Osteoblast (primary cell): ENCODE measurements at places on chromosomes 1 and 21. TPM values are rescaled to one million over a fixed set of nuclear protein-coding genes. Genes with fewer than 3 reads are reported as not detected.
A peak's percentile ranks its signal among the peaks of the same experiment; 100 is the strongest.

DNA sequence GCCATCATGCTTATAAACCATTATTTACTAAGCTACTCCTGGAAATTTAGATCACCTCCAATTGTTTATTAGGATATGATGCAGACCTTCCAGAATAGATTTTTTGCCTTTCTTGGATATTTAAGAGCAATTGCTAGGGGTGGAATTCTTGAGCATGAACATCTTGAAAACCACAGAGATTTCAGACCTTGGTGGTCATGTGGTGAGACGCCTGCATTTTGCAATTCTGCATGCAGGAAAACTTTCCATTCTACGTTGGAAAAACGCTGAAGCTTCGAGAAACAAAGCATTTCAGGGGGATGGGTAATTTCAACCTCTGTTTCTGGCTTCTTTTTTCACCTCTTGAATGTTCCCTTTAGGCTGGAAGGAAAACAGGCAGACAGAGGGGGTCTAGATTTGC is 596.3 kb downstream of the KIF26B start:
- H3K4me3 ChIP-seq: no peak overlapping the region
- peaks cover 12% of the 10 kb centered on the region for H3K36me3 ChIP-seq
- no peak overlapping the region for H3K27ac ChIP-seq
- peaks cover 2% of the 10 kb centered on the region for H3K4me1 ChIP-seq
- no peaks in the 10 kb centered on the region for H3K27me3 ChIP-seq

DNA sequence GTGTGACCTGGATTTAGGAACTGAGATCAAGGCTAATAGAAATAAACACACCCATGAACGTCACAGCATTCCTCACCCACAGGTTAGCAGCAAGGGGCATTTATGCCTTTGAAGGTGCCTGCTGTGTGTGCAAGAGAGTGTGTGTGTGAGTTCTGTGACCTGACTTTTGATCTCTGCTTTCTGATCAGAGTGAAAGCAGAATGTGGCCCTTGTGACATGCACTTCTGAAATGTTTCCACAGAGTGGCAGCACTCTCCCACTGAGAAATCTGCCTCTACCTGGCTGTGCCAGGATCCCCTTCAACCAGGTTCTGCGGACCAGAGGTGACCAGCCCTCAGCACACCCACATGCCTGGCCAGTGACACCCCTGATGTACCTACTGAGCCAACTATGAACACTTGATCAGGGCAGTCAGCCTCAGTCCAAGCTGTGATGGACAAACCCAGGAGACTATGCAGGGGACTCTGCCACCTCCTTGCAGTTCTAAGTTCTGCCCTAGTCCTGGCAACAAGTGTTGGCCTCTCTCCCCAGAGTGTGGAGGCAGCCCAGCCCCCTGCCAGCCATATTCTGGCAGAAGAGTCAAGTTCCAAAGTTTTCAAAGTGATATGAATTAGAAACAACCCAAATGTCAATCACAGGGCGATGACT is 41.0 kb downstream of the RXRG start:
- H3K4me1 ChIP-seq: no peaks in the 10 kb centered on the region
- no peaks in the 10 kb centered on the region for H3K27me3 ChIP-seq
- H3K4me3 ChIP-seq: no peak overlapping the region
- H3K36me3 ChIP-seq: no peaks in the 10 kb centered on the region
- no peak for DNase-seq
- no peak overlapping the region for H3K27ac ChIP-seq

DNA sequence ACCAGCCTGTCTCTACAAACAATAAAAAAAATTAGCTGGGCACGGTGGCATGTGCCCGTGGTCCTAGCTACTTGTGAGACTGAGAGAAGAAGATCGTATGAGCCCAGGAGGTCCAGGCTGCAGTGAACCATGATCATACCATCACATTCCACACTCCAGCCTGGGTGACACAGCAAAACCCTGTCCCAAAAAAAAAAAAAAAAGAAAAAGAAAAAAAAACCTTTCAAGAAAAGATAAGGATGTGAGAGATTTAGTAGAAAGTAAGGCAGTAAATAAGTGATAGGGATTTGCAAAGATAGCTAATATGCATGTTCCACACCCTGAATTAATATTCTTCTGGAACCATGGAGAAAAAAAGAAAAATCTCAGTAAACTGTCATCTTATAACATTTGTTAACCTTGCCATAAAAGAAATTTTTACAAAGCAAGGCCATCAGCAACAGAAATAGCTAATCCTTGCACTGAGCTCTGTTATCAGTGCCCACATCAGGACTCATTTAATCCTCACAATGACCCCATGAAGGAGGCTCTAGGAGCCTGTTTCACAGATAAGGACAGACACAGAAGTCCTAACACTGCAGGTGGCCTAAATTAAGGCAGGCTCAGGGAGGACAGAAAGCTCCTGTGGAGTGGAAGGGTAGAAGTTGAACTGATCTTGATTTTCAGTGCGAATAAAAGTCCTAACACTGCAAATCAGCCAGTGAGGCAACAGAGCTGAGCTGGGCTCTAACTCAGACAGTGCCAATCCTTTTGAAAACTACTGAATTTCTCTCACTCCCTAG is 7.6 kb downstream of the GNB1 start:
- peak; percentile 63 for DNase-seq
- H3K27me3 ChIP-seq: no peaks in the 10 kb centered on the region
- H3K4me3 ChIP-seq: no peak overlapping the region
- peak overlapping the region; percentile 37 for H3K27ac ChIP-seq
- no peaks in the 10 kb centered on the region for H3K36me3 ChIP-seq

The SMPDL3B gene
- under 0.01 TPM in 1 of 2 replicates, not detected in the other for total RNA-seq

DNA sequence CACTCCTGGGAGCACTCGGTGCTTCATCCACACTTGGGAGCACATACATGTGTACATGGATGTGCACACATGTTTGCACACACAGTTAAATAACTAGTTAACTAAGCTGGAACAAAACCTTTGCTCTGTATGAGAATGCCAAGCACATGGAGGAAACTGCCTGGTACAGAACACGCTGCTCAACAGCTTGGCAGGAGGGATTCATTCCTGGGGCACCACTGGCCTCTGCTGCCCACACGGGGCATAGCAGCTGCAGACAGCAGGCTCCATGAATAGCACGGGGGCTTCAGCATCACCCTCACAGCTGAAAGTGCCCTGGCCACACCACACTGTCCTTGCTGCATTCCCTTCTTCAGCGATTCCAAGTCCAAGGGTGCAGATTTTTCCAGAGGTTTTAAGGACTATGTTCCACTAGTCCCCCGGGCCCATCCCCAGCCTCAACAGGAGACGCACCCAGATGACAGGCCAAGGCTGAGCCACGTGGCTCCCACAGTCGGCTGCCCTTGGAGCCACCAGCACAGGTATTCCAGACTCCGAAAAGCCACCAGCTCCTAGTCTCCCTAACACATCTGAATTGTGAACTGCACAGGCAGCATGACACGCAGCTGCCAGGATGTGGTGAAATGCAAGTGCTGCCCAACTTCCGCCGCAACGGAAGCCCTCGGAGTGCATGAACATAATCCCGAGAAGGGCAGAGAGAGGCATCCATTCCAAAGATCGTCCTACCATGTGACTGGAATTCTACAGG is 16.9 kb downstream of the NPHP4 start:
- peak; percentile 92 for DNase-seq
- H3K27me3 ChIP-seq: no peaks in the 10 kb centered on the region
- H3K27ac ChIP-seq: no peak overlapping the region
- no peaks in the 10 kb centered on the region for H3K4me1 ChIP-seq
- H3K36me3 ChIP-seq: no peaks in the 10 kb centered on the region

- H3K4me3 ChIP-seq: no peak within 1 kb of the TSS
- peaks cover 11% of the 10 kb centered on the region for H3K27me3 ChIP-seq
- H3K27ac ChIP-seq: no peak within 1 kb of the TSS
- H3K36me3 ChIP-seq: no peaks in the 10 kb centered on the region
- peaks cover 6% of the 10 kb centered on the region for H3K4me1 ChIP-seq
Measured at GRCh38 chr1:1914971-1915692, at the start of gene CALML6. TSS of gene CALML6 (plus strand) at chr1:1915260. CDS start at chr1:1915281, 21 bp downstream.

- no peak overlapping the region for H3K4me3 ChIP-seq
- DNase-seq: peak; percentile 85
Measured at GRCh38 chr1:19445417-19446342, 39.7 kb downstream of the CAPZB start.

The KRTAP13-2 gene
- total RNA-seq: not detected in 2 replicates

The TPTE gene
- not detected in 2 replicates for total RNA-seq

DNA sequence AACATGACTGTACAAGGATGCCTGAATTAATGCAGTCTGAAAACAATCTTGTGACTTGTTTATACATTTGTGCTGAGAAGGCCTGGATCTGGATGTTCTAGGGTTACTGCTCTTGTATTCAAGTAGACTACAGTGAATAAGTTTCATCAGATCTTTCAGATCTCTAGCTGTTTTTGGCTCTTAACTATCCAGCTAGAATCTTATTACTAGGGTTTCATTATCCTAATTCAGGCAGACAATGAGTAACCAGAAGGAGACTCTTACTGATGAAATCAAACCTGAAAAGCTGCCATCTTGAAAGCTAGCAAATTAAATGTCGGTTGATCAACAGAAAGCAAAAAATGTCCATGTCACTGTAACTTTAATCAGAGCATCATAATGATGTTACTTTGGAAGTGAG is 112.5 kb upstream of the KCNK2 start:
- H3K4me1 ChIP-seq: peaks cover 9% of the 10 kb centered on the region
- no peaks in the 10 kb centered on the region for H3K27me3 ChIP-seq
- no peak for DNase-seq
- H3K4me3 ChIP-seq: no peak overlapping the region

The SPATA1 gene
- 1.8 and 2.1 TPM in 2 replicates for total RNA-seq

The S100A9 gene
- 0.36 and 0.59 TPM in 2 replicates for total RNA-seq

The MEX3A gene
- total RNA-seq: 0.88 and 1.1 TPM in 2 replicates

The NRAS gene
- total RNA-seq: 62.2 and 67.0 TPM in 2 replicates

- no peaks in the 10 kb centered on the region for H3K4me1 ChIP-seq
- DNase-seq: no peak
- H3K27ac ChIP-seq: no peak overlapping the region
Measured at GRCh38 chr1:229155472-229155871, 115.4 kb upstream of the RAB4A start.

DNA sequence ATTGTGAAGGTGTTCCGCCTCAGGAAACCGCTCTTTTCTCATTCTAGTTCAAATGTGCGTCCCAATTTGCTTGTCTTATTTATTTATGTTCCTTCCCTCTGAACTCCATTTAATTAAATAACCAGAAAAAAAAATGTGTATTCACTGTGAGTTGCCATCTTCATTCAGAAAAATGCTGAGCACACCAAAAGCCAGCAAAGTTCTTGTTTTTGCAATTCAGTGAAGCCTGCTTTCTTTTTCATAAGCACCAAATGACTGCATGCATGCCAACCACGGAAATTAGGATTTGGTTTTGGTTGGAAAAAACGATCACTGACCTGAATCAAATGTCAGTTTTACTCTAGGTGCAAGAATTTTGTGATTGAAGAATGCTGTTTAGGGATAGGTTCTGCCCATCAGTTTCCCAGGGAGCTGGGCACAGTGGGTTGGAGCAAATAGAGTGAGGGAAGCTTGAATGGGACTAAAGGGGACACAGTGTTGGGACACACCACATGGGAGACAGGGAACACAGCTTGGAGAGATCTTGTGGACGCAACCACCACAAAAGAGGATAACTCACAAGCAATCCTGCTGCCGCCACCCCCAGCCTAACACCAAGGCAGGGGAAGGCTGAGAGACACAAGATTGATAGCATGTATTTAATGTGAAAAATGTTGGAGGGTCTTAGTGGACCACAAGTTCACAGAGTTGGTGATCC is 183.4 kb upstream of the GALNT2 start:
- no peak overlapping the region for H3K4me3 ChIP-seq
- no peak for DNase-seq
- H3K27ac ChIP-seq: no peak overlapping the region
- no peaks in the 10 kb centered on the region for H3K4me1 ChIP-seq
- peaks cover 2% of the 10 kb centered on the region for H3K27me3 ChIP-seq
- H3K36me3 ChIP-seq: no peaks in the 10 kb centered on the region

- DNase-seq: no peak
- no peaks in the 10 kb centered on the region for H3K27me3 ChIP-seq
- H3K4me1 ChIP-seq: no peaks in the 10 kb centered on the region
Measured at GRCh38 chr1:208604295-208604694, 360.1 kb upstream of the PLXNA2 start.

GRCh38 chr1:242522996-242523718 is 1.3 kb downstream of the PLD5 start:
- no peaks in the 10 kb centered on the region for H3K4me1 ChIP-seq
- H3K27me3 ChIP-seq: peaks cover 32% of the 10 kb centered on the region
- H3K27ac ChIP-seq: no peak overlapping the region

GRCh38 chr1:117757668-117758067 is 151.8 kb downstream of the TENT5C start:
- H3K4me1 ChIP-seq: peaks cover 11% of the 10 kb centered on the region
- no peak overlapping the region for H3K27ac ChIP-seq
- H3K36me3 ChIP-seq: no peaks in the 10 kb centered on the region
- no peak for DNase-seq
- H3K4me3 ChIP-seq: no peak overlapping the region

- H3K4me3 ChIP-seq: no peak overlapping the region
- no peaks in the 10 kb centered on the region for H3K27me3 ChIP-seq
- H3K36me3 ChIP-seq: peaks cover 26% of the 10 kb centered on the region
- no peak for DNase-seq
- H3K27ac ChIP-seq: no peak overlapping the region
Measured at GRCh38 chr1:147651466-147651865, 18.9 kb downstream of the ACP6 start.

The MTF1 gene
- 4.1 and 4.3 TPM in 2 replicates for total RNA-seq

- peaks cover 95% of the 10 kb centered on the region for H3K36me3 ChIP-seq
- H3K27ac ChIP-seq: no peak overlapping the region
- H3K27me3 ChIP-seq: no peaks in the 10 kb centered on the region
- H3K4me1 ChIP-seq: peaks cover 15% of the 10 kb centered on the region
- no peak overlapping the region for H3K4me3 ChIP-seq
- DNase-seq: no peak
Measured at GRCh38 chr1:19160831-19161230, 49.2 kb downstream of the UBR4 start.

The PPFIA4 gene
- 8.0 and 10.9 TPM in 2 replicates for total RNA-seq

DNA sequence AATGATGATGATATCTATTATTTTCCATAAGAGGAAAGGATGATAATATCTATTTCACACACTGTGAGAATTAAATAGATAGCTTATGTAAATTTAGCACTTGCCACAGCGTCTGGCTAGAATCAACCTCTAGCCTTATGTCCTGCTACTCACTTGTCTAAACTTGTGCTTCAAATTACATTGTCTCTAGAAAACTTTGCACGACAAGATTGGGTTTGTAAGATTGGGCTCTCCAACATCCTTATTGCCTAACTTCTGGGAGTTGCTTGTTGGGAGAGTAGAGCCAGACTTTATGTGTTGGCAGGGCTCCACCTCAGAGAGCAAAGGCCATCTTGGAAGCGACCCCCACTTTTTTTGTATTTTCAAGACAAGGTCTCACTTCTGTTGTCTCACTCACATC is 50.0 kb upstream of the POGK start:
- DNase-seq: no peak
- no peak overlapping the region for H3K4me3 ChIP-seq
- no peaks in the 10 kb centered on the region for H3K36me3 ChIP-seq
- H3K4me1 ChIP-seq: no peaks in the 10 kb centered on the region
- no peak overlapping the region for H3K27ac ChIP-seq

- H3K27ac ChIP-seq: no peak overlapping the region
- DNase-seq: no peak
- H3K4me1 ChIP-seq: peaks cover 3% of the 10 kb centered on the region
- peaks cover 10% of the 10 kb centered on the region for H3K36me3 ChIP-seq
- H3K4me3 ChIP-seq: no peak overlapping the region
Measured at GRCh38 chr1:22104094-22104493, 38.8 kb downstream of the WNT4 start.
